ENCODE measurements at places on chromosomes 5 and 9.

DNA sequence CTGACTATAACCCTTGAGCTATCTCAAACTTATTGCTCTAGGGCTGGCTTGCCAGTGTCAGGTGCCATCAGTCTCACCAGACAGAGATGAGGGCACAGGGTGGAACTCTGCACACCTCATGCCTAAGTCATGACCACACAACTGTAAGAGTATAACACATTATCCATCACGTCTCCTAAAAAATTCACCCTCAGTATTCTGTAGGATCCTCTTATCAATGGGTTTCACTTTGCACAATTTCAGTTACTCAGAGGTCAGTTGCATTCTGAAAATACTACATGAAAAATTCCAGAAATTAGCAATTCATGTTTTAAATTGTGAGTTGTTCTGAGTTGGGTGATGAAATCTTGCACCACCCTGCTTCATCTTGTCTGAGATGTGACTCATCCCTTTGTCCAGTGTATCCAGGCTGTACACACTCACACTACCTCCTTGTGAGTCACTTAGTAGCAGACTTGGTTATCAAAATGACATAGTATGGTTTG lies 690.9 kb upstream of the CDH18 start:
- no peak for DNase-seq

GRCh38 chr9:91282292-91282691 lies 79.4 kb downstream of the AUH start:
- no peak for DNase-seq

- no peak for DNase-seq
These were observed 350.9 kb upstream of the PCSK5 start for GRCh38 chr9:75539523-75539922.

- no peak for DNase-seq
These were observed 81.5 kb downstream of the PRKACG start for GRCh38 chr9:68932458-68932857.

- no peak for DNase-seq
These were observed 186.7 kb downstream of the DCP2 start for GRCh38 chr5:113163328-113163727.

DNA sequence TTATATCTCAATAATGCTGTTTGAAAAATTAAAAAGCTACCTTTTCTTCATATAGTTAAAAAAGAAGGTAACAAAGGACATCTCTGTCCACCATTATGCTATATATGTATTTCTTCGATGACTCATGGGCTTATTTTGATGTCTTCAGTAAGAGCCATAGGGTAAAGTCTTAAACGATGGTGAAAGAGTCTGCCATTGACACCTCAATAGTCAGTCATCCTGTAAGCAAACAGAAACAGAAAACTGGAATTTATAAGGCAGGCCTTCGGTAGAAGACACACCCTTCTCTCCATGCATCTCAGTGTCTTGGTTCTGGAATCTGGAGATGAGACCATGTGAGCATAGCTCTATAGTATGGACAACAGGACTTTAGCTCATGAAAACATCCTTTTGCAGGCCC lies 87.0 kb upstream of the ZNF462 start:
- no peak for DNase-seq
